SK-N-SH (cell line): ENCODE measurements at places on chromosomes 5 and 9.

- no peak for DNase-seq
These were observed at the start of gene CYSRT1 for GRCh38 chr9:137224830-137225694. TSS of gene CYSRT1 (plus strand) at chr9:137225174. CDS start at chr9:137225622, 448 bp downstream.

DNA sequence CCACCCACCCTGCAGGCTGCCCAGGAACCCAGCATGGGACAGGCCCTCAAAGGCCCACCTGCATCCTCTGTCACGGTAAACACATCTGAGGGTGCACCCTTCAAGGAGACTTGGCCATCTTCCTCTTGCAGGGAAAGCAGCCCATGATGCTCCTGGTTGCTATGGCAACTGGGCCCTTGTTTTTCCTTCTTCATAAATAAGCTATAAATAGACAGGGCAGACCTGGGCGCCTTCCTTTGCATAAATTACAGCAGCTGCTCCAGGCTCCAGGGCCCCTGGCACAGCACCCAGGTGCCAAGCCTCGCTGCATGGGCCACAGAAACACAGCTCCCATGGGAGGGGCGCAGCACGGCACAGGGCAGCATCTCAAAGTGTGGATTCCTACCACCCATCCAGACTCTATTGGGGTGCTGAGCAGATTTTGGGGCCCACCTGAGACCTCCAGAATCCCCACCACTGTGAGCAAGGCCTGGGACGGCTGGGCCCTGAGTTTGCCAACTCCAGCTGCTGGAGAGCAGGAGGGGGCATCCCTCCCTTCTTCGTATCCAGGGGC is 5.8 kb upstream of the PSMB7 start:
- DNase-seq: no peak

DNA sequence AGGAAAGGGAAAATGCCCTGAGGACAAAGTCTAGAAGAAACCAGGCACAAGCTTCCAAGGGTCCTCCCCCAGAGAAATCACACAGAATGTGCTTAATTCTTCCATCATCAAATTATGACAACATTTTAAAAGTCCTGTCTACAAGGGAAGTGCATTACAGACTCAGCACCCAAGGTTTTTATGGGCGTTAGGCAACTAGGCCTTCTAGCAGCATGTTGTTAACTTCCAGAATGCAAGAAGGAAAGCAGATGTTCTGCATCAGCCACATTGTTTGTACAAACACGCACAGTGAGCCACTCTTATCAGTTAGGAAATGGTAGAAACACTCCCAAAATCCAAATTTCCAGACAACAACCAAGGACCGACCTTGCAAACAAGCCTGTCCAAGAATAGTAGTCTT is 26.5 kb downstream of the SMC5 start:
- peak; percentile 22 for DNase-seq

- no peak for DNase-seq
These were observed 545.2 kb downstream of the CSNK1G3 start for GRCh38 chr5:124056991-124057723.

DNA sequence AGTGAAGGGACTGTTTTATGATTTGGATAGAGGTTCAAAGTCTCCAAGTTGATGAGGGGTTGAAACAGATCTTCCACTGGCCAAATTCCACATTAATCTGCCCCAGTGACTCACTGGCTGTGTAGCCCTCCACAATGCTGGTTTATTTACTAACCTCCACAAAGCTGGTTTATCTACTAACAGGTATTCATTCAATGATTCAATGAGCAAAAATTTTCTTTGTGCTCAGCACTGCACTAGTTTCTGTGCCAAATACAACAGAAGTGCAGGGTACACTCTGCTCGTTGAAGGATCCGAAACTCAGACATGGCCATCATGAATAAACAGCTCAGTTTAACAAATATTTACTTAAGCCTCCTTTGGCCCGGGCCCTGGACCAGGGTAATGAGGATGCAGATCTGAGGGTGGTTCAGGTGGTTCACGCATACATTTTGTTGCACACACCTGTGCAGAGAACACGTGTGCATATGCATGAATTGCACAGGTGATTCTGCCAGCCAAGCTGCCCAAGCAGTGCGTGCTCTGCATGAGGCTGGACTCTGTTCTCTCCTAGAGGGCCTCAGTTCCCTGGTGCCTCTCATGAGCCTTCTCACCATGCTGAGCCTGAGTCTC is 71.0 kb downstream of the SH3PXD2B start:
- no peak for DNase-seq

- no peak for DNase-seq
These were observed 119.0 kb upstream of the STARD4 start for GRCh38 chr5:111631328-111631727.

DNA sequence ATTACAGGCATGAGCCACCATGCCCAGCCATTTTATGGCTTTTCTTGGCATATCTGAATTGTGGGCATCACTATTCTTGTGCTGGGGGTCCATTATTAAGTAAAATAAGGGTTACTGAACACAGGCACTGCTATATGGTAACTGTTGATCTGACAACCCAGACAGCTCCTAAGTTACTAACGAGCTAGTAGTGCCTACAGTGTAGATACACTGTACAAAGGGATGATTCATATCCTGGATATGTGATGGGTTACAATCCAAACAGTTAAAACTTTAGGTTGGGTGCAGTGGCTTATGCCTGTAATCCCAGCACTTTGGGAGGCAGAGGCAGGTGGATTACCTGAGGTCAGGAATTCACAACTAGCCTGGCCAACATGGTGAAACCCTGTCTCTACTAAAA is 4.3 kb downstream of the CD14 start:
- DNase-seq: no peak

GRCh38 chr5:143173139-143173889 is 230.2 kb downstream of the NR3C1 start:
- no peak for DNase-seq

DNA sequence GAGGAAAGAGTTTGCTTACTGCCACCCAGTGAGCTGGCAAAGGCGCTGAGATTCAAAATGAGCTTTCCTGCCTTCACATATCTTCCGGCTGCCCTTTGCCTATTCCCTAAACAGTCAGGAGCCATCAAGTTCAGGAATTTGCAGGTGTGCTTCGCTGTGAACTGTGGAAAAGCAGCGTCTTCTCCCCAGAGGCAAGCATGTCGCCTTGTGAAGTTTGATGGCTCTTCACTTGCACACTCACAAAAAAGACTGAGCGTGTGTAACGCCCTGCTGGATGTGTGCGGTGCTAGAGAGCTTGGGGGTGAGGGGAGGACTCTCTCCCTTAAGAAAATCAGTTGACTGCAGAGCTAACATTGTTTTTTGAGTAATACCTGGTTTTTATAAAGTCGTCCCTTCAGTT is 288.7 kb downstream of the DOCK8 start:
- DNase-seq: no peak

GRCh38 chr5:17398431-17398830 is 99.6 kb upstream of the TAF11L2 start:
- peak; percentile 60 for DNase-seq

DNA sequence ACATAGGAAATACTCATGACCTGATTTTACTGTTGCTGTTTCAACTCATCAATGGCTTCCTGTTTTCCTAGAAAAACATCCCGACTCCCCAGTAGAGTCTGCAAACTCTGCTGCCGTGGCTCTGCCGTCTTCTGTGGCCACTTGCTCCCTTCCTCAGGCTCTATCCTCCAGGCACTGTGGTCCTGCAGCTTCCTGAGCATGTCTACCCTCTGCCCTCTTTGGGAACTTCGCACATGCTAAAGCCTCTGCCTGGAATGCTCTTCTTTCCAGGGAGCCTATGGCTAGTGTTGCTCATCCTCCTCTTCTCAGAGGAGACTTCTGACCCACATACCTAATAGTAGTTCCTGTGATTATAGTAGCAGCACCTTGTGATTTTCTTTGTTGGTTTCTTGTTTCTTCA is 256.9 kb downstream of the MAN2A1 start:
- no peak for DNase-seq

GRCh38 chr5:163941079-163941478 is 435.7 kb downstream of the MAT2B start:
- no peak for DNase-seq

GRCh38 chr5:157100140-157100679 is 8.6 kb downstream of the HAVCR2 start:
- no peak for DNase-seq

GRCh38 chr5:75558221-75558620 is 46.5 kb downstream of the POLK start:
- no peak for DNase-seq

- no peak for DNase-seq
These were observed 847.7 kb downstream of the CDH18 start for GRCh38 chr5:19140276-19140675.

- DNase-seq: no peak
These were observed 86.2 kb downstream of the OTULIN start for GRCh38 chr5:14750712-14751111.

DNA sequence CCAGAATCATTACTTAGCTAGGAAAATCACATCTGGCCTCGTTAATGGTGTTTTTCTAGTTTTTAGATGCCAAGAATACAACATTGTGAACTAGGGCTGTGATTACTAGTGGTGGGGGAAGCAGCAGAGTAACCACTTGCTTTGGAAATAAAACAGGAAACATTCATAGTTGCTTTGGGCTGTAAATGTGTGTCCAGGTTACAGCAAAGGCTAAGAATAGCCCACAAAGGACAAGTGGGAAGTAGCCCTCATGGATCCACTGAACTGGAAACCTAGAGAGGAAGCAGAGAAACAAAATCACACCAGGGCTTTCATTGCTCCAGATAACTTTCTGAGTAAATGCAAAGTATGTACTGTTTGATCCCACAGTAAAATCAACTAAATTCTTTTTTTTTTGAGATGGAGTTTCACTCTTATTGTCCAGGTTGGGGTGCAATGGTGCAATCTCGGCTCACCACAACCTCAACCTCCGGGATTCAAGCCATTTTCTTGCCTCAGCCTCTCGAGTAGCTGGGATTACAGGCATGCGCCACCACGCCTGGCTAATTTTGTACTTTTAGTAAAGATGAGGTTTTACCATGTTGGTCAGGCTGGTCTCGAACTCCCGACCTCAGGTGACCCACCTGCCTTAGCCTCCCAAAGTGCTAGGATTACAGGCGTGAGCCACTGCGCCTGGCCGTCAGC is 56.2 kb upstream of the TNFSF15 start:
- DNase-seq: no peak

DNA sequence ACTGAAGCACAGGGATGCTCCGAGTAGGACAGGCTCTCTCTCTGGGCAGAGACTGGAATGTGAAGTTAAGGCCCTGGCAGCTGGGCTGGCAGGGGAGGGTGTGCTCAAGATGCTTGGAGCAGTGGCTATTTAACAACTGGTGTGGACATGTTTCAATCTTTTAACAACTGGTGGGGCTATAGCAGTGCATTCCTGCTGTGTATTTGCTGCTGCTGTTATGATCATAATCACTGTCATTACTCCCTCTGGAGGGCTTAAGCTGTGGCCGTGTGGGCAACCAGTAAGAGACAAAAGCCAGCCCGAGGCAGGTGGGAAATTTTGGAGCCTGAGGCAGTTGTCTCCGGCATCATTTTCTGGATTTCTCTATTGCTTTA is 33.3 kb upstream of the PTGS1 start:
- DNase-seq: no peak

GRCh38 chr9:78664370-78664769 is 367.4 kb downstream of the PSAT1 start:
- no peak for DNase-seq

DNA sequence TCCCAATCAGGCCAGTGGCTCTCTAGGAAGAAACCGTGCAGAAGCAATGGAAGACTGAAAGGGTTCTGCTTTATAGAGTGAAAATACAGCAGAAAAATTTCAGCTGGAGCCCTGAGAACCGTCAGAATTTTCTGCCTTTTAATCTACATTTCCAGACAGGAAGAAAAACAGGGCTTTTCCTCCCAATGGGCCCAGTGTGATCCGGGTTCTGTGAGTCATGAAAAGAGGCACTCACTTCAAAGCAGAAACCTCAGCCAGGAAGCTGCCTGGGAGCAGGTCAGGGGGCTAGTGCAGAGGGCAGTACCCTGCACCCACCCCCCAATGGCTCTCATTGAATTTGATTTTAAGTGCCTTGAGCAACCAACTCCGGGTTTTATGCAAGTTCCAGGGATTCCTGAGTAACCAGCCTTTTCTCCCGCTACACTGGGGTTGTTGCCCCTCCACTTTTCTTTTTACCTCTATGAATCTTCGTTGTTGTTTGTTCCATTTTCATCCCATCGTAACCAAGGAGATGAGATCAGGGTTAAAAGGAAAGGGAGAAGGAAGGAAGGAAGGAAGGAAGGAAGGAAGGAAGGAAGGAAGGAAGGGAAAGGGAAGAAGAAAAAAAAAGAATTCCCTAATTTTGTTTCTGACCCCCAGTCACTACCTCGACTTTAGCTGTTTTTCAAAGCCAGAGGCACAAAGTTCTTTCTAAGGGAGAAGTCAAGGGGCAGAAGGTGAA is 1.3 kb downstream of the BARHL1 start:
- DNase-seq: no peak

DNA sequence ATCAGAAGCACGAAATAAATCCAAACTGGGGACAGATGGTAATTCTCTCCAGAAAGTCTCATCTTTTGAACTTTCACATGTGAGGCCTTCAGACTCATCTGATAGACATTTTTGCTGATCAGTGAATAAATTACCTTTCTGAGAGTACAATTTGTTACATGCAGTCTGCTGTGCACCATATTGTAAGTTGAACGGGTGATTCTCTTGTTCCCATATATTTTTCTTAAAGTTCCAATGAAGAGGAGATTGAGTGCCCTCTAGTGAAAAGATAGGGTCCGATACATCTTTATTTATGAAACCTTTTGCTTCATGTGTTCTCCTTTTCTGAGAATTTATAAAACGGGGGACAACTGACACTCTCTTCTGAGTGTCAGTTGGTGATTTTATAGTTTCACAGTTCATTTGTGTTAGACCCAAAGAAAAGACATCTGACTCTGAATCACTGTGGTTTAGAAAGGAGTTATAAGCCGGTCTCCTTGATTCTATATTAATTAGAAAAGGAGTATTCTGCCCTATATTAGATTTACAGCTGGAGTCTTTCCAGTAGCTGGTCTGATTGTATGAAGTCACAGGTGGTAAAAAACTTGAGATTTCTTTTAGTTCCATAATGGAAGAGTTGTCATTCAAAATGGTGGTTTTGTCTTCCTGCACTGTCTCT is 30.4 kb downstream of the GNG10 start:
- peak; percentile 39 for DNase-seq

DNA sequence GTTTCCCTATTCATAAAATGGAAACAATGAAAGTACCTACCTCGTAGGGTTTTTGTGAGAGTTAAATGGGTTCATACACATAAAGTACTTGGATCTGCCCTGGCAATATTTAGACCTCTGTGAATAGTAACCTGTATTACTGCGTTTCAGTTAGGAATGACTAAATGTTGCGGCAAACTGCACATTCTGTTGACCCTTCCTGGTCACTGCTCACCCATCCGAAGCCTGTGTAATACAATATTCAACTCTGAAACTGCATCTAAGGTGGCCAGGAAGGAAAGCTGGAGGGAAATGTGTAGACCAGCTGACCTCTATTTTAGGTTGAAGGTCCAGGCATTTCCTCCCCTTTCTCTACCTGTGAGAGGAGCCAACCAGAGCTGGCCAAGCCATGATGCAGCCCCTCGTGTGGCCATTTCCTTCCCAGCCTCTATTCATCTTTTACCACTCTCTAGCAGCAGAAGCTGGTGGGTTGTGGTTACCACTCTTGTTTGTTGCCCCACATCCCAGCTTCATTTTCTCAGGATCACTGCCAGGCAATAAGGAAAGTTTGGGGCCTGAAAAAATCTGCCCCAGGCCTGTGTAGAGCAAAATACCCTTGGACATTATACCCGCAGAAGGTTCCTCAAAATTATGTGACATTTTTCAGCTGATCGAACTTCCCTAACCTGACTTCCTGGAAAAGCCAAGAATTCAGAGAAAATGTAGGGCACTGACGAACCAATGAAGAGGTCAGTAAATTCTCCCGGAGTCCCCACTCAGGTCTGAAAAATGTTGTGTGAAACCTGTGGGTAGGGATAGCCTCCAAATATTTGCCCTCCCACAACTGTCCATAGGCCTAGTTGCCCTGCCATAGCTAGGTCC is 20.5 kb upstream of the PDCD1LG2 start:
- DNase-seq: no peak

GRCh38 chr9:14251154-14252071 is 62.5 kb downstream of the NFIB start:
- DNase-seq: no peak
